ENCODE measurements at places on chromosomes 3 and 15.
A peak's percentile ranks its signal among the peaks of the same experiment; 100 is the strongest.

- no peak for DNase-seq
Measured at GRCh38 chr3:94304954-94305353, 242.1 kb downstream of the NSUN3 start.

DNA sequence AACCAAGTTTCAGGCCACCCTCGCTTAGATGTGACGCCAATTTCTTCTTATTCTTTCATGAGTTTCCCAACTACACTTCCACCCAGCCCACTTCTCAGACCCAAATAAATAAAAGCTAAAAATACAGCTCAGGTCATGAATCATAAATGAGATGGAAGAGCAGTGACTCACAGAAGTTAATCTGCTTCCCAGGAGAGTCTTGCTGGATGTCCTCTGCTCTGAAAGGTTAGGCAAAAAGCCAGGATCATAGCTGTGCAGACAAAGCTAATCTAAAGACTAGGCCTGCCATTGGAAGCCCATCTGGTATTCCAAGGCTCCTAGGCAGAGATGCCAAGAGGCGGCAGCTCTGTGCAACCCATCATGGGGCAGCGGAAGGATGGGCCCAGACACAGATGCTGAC is 24.1 kb downstream of the SHC4 start:
- peak; percentile 61 for DNase-seq

DNA sequence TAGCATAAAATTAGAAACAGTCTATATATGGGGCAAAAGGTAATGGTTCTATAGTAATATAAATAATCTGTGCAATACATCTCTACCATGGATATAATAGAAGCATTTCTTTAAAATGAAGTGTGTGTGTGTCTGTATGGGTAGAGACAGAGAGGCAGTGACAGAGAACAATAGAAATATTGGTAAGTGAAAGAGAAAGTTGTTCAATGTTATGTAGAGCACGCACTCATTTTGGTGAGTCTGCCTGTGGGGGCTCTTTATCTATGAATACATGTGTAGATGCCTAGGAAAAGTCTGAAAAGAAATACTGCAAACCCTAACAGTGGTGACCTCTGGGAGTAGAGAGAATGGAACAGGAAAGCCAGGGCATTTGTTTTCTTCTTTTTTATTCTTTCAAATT is 182.6 kb downstream of the STAC start:
- DNase-seq, result no peak

- DNase-seq, result no peak
Measured at GRCh38 chr3:117005274-117005673, 295.7 kb downstream of the TUSC7 start.

DNA sequence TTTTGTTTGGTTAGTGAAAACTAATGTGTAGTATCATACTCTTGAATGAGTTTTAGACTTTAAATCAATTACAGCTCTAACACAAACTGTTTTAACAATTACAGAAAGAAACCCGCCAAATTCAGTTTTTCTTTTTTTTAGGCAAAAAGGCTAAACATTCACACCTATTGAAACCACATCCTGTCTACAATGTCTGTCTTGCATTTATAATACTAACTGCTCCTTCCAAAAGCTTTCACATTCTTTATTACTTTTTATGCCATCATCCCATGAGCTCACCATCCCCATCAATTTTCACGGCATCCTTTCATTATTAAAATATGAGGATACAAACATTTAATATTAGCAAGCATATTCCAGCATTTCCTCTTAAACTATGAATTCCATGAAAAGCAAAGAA is 593.3 kb downstream of the FOXP1 start:
- DNase-seq, result no peak

DNA sequence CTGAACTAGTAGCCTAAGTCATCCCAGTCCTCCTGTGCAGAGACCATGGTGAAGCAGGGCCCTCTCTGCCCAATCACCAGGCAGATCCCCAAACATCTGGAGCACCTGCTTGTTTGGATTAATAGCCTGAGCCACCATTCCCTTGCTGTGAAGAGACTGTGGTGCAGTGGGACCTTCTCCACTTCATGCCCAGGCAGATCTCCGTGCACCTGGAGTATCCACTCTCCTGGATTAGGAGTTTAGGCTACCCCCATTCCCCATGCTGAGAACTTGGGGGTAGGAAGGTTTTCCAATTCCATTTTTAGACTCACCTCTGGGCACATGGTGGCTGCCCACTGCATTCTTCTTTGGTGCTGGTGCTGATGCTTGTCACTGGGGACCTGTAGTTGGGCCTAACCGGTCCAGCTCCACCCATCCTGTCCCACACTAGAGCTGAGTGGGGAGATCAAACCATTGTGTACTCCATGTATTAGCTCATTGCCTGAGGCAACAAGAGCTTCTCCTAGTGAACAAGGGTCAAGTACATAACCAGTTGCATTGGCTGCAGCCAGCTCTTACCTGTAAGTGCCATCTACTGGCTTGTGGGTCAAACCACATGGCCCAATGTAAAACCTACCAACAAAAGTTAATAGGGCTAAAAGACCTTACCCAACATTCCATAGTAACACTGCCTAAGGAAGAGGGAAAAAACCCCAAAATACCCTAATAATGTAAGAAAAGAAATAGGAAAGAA is 382.5 kb upstream of the CBLB start:
- no peak for DNase-seq

DNA sequence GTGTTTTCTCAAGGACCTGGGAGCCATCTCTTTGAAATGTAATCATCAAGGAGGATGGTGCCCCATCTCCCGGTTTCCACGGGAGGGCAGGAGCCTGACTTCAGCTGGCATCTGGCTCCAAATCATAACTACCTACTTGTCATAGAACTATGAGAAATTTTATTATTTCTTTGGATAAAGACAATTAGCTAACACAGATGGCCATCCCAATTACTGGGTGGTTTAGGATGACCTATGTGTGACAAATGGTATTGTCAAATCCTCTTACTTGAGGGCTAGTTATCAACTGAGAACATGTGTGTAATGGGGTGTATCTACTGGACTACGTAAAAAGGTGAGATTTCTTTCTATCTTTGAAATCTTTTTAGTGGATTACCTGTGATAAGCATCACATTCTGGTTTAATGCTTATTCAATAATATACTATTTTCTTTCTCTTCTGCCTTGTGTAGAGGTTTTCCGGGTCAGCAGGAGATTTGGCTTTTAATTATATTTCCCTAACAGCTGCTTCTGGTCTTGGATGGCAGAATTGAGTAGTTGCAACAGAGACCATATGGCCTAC is 15.3 kb upstream of the PARP14 start:
- DNase-seq, result no peak

- DNase-seq, result no peak
Measured at GRCh38 chr3:41193794-41194539, 5.3 kb upstream of the CTNNB1 start.

- peak; percentile 93 for DNase-seq
Measured at GRCh38 chr15:45162771-45163507, 24.8 kb downstream of the SHF start.

- DNase-seq, result no peak
Measured at GRCh38 chr3:188505911-188506310, 352.0 kb downstream of the LPP start.

- DNase-seq, result no peak
Measured at GRCh38 chr3:167978071-167978470, 117.7 kb downstream of the GOLIM4 start.

DNA sequence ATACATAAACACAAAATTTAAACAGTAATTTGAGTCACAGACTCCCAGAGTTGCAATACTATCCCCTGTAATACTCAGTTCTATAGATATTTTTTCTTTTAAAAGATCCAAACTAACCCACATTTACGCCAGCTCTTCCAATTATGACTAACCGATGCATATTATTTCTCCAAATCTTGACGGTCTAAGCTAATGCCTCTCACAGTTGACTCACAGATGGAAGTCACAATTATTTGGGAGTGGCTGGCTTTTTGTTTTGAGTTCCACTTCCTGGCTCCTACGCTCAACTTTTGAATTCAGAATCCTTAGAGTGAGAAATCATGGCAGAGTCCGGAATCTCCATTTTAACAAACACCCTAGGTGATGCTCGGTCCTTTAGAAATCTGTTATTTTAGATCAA is 749.9 kb downstream of the FHIT start:
- DNase-seq, result no peak

DNA sequence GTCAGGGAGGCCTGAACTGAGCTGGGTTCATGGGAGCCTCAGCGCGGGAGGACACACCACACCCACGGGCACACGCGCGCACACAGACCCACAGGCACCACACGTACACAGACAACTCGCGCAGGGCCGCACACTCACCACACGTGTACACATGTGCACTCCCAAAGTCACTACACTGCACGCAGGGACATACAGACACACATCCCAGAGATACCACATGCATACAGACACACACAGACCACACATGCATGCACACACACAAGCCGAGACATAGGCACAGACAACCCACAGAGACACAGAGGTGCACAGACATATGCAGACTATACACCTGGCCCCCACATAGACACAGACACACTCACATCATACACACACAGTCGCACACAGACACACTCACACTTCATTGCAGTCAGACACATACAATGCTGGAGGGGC is 1.1 kb upstream of the MGLL start:
- DNase-seq, result no peak

GRCh38 chr3:187051066-187051465 is 88.2 kb downstream of the RPL39L start:
- DNase-seq, result no peak

DNA sequence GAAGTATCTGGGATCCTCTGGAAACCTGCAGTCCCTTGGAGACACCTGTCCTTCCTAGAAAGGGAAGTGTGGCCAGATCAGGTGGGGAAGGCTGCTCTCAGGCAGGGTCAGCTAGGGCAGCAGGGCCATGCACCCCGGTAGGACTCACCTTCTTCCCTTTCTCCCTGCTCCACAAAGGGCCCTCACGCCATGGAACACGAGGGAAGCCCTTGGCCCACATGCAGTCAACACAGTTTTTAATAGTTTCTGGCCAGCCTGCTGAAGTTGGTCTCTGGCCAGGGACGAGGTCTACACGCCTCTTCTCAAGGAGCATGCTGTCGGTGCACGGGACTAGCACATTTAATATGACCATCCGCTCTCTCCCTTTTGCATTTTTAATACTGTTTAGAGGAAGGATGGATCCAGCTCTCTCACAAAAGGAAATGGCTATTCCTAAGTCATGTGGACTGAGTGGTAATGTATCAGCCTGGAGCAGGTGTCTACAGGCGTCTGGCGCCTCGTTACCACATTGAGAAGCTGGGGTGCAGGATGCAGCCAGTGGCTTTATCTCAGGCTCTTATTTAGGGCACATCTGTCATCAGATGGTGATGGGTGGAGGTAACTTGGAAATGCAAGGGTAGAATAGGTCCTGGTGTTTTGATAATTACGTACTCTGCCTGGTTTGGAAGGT is 153.9 kb downstream of the KLF13 start:
- DNase-seq, result no peak
